Skin of body (tissue), 3 donors: ENCODE measurements at places on chromosomes 12 and 14.

GRCh38 chr12:18281941-18282340, 20.6 kb downstream of the PIK3C2G start:
- no peak for DNase-seq

- no peak for DNase-seq
These were observed 57.1 kb upstream of the PCED1B start for GRCh38 chr12:47022296-47022695.

- DNase-seq = no peak
These were observed 40.3 kb downstream of the SOCS2 start for GRCh38 chr12:93612776-93613175.

GRCh38 chr12:107349008-107349747, 255.8 kb upstream of the CRY1 start:
- DNase-seq = peak; percentile 30

DNA sequence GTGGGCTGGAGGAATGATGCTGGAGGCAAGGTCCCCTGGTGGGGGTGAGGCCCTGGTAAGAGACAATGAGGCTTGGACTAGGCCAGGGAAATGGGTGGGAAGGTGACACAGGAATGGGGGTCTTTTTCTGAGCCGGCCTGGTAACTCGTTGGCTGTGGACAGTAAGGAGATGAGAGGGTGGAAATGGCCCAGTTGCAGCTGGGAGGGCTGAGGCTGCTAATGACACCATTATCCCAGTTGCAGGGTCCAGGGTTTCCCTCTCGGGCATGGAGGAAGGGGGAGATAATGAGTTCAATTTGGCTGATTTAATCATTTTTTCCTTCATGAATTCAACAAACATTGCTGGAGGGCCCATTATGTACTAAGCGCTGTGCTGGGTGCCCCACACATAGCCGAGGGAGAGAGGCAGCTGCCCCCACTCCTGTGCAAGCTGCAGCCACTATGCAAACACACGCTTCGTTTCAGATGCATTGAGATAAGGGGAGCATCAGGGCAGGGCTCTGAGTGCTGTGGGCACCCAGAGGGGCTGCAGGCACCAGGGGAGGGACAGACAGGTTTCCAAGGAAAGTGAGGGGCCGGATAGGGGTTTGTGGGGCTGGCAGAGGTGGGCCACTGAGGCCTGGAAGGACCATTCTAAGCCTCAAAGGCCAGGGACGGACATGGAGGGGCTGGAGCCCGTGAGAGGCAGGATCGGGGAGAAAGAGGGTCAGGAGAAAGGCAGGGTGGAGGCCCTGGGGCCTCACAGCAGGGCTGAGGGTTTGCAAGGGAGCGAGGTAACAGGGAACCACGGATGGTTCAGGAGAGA, 43.2 kb upstream of the MEG3 start:
- DNase-seq = no peak

- DNase-seq = no peak
These were observed 49.9 kb downstream of the FUT8 start for GRCh38 chr14:65462411-65462810.
